ENCODE measurements at places on chromosomes 6 and 20.

DNA sequence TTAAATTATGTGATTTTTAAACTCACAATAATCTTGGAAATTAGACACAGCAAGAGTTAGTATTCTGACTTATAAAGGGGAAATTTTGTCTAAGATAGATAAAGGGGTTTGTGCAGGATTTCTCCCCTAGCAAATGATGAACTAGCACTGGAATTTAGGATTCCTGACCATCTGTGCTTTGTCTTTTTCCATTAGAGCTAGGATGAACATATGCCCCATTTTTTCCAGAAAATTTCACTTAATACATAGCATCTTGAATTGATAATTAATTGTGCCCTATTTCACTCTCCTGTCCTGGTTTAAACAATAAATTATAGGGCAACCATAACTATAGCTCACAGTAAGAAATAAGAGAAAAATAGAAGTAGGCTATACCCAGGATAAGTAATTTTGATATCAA lies 601.0 kb downstream of the GRIK2 start:
- no peak for DNase-seq

- no peak for DNase-seq
Observed at GRCh38 chr20:56628873-56629463, at the start of gene TFAP2C. Gene TFAP2C (plus strand): TSS chr20:56629306. CDS start chr20:56629545, 239 bp downstream.

GRCh38 chr6:136987526-136987925 lies 57.2 kb downstream of the IL20RA start:
- DNase-seq, result no peak

GRCh38 chr6:42692137-42692911 lies 30.1 kb downstream of the PRPH2 start:
- no peak for DNase-seq

DNA sequence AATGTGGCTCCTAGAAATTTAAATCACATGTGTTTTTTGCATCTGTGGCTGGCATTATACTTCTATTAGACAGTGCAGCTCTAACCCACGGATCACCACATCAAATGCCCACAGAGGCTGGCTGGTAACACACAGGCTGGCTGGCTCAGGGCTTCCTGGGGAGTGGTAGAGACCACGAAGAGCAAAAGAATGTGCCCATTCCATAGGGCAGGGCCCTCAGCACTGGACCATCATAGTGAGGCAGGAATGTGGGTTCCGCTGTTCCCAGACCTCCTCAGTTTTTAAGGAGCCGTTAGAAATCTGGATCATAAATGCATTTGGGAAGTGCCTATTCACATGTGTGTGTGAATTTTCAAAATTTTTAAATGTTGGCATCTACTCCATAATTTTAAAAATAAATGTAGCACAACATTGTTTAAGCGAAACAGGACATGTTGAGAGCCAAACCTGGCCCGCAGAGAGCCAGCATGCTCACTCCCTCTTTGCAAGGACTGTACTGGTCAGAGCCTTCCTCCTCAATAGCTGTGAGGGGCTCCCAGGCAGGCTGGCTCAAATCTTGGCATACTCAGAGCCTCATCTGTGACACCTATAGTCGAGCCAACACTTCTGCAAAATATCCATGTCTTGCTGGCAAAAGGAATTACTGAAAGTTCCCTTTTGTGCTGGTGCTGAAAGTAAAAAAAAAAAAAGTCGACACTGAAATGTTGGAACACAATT lies 190.5 kb downstream of the FNDC1 start:
- no peak for DNase-seq

GRCh38 chr6:150308812-150309645 lies 59.8 kb upstream of the IYD start:
- no peak for DNase-seq

GRCh38 chr6:142947714-142948480 lies 2.9 kb upstream of the HIVEP2 start:
- no peak for DNase-seq

GRCh38 chr6:91485047-91485446 lies 898.2 kb upstream of the MAP3K7 start:
- no peak for DNase-seq

- no peak for DNase-seq
Observed at GRCh38 chr6:4687989-4688947, 87.9 kb upstream of the CDYL start.

GRCh38 chr6:132314432-132314831 lies 86.8 kb downstream of the MOXD1 start:
- DNase-seq, result no peak

Measured in activated naive CD4-positive, alpha-beta T cell (primary cell).